Midbrain (tissue), 1 donor: ENCODE measurements at places on chromosomes 4 and X.

DNA sequence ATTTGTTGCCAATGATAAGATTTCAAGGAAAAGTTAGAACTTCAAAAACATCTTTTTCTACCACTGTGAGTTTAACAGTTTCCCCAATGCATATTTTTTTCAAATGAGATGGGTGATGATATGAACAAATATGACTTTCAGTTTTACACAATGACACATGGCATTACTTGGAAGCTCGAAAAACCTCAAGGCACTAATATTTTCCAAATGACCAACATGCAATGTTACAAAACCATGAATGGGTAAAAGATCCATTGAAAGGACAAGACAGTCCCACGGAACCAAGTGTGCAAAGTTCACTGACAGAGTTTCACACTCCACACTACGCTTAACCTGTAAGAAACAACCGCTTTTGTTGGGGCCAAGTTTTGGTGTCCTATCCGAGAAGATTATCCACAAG, 84.5 kb downstream of the CD99L2 start:
- DNase-seq, result no peak

DNA sequence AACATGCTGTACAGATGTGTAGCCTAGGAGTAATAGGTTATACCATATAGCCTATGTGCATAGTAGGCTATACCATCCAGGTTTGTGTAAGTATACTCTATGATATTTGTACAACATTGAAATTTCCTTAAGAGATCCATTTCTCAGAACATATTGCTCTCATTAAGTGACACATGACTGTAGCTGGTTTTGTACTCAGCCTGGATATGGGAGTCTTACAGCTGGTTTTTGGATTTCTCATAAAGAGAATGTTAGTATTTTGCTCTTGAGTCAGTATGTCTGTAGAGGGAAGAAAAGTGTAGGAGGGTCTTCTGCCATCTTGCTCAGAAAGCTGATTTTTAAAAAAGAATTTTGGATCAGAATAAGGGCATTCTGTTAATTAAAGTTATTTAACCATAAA, 85.3 kb downstream of the SMARCA5 start:
- no peak for DNase-seq

DNA sequence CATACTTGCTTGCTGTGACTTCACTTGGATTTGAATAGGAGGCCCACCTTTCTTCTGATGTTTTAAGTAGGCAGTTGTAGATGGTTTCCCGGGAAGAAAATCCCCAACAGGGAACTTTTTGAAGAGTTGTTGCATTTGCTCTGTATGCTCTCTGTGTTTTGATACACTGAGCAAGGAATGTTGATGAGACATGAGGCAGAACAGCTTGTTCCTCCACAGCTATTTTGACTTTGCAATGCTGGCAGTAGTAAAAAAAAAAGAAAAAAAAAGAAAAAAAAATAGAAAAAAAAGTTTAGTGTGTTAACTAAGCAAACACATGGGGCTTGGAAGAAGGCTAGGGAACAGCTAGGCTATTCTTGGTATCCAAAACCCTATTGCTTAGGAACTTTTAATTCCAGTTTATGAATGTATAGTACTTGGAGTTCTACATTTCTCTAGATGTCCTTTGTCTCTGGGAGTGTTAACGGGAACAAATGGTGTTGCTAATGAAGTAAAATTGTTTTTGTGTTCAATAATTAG, 23.4 kb upstream of the PAQR3 start:
- DNase-seq, result no peak

DNA sequence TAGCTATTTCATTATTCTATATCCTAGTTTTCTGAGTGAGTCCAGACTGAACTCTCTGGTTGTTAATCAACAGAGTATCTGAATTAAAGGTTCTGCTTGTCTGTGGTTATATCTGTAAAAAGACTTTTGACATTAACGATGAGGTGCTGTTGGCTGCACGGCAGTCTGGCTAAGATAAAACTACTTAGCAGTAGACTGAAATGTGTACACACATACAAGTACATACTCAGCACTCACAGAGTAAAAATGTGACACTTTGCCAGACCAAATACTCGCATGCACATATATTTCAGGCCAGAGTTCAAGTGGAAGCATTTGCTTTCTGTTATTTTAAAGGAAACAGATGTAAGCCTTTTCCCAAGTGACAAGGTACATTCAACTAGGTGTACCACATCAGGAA, 80.5 kb downstream of the PRDM5 start:
- DNase-seq, result no peak

- DNase-seq, result no peak
Measured at GRCh38 chrX:154791939-154792338, 13.3 kb downstream of the MPP1 start.

DNA sequence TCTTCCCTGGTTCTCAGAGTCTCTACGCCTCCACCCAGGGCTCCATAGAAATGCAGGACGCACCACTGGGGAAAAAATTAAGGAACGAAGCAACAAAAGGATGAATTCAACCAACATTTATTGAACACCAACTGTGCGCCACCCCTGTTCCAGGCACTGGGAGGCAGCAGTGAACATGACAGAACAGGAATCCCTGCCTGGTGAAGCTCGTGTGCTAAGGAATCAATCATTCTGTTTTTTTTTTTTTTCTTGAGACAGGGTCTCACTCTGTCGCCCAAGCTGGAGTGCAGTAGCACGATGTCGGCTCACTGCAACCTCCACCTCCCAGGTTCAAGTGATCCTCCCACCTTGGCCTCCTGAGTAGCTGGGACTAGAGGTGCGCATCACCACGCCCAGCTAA, 1.9 kb upstream of the FTSJ1 start:
- no peak for DNase-seq

- DNase-seq, result no peak
Measured at GRCh38 chr4:148089624-148090023, 352.6 kb downstream of the NR3C2 start.

DNA sequence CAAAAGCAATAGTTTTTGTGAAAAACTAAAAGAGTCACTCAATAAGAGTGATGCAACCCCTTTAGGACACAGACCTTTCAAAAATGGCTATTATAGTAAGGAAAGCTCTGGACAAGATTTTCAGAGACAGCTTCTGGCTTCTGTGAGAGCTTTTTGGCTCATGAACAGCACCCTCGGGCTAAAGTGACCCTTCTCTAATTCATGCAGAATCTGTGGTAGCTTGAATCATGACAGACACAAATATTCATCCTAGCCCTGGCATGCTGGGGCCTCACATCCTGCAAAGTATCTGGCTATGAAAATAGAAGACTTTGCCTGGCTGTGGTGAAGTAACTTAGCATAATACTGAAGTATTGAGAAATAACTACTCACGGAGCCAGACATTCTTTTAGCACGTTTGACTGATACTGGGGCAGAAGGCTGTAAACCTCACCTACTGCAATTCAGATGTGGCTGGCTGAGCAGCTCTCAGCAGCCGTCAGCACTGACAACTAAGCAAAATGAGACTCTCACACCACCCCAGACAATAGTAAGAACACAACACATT, 327.3 kb downstream of the MAPK10 start:
- no peak for DNase-seq
